ENCODE measurements at places on chromosomes 13 and 19. TPM values are rescaled to one million over a fixed set of nuclear protein-coding genes. Genes with fewer than 3 reads are reported as not detected.

KLF12 gene
- total RNA-seq, result 88.9 TPM

LAIR2 gene
- 1.7 TPM for total RNA-seq

SLC17A7 gene
- total RNA-seq, result not detected

SIGLEC7 gene
- not detected for total RNA-seq

ZNF274 gene
- 41.0 TPM for total RNA-seq

DNA sequence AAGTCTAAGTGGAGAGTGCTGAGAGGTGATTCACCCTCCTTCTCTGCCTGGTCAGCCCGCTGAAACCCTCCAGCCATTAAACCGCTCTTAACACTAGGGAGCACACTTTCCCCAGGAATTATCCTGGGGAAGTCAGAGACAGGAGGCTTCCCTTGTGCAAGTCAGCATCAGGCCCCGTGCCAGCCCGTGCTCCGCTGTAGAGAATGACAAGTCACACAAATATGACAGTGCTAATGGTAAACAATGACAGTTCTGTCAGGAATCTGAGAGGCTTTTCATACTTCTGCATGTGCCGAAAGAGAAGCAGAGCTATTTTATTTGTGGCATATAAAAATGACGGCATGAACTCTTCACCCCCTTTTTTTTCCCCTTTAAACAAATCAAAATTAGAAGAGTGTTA is 816.9 kb upstream of the SLC10A2 start:
- DNase-seq, result no peak

DNA sequence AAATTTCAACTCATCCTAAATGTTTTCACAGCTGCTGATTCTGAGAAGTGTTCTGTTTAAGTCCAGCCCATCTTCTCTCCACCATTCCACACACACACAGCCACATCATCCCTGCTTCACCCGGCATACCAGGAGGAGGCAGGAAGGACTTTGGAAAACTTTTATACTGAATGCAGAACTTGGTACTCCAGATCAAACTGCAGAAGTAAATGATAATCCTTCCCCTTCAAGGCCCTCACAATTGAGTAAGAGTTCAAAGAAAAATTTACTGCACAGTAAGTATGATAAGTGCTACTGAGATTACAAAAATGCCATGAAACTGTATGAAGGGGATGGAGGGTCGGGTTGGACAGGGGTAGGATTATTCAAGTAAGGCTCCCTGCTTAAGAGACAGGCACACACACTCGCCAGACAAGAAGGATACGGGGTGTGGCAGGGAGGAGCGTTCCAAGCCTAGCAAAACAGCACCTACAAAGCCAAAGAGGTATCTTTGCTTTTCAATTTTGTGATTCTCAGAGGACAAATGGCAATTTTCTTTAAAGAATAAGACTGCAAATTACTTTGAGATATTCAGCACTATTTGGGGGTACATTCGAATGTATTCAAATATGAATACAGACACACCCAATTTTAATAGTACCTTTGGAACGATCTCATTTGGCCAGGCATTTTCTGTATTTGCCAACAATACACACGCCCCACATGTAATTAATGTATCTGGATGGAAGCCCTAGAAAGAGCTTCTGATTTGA is 2.5 kb downstream of the USP12 start:
- DNase-seq, result no peak

DNA sequence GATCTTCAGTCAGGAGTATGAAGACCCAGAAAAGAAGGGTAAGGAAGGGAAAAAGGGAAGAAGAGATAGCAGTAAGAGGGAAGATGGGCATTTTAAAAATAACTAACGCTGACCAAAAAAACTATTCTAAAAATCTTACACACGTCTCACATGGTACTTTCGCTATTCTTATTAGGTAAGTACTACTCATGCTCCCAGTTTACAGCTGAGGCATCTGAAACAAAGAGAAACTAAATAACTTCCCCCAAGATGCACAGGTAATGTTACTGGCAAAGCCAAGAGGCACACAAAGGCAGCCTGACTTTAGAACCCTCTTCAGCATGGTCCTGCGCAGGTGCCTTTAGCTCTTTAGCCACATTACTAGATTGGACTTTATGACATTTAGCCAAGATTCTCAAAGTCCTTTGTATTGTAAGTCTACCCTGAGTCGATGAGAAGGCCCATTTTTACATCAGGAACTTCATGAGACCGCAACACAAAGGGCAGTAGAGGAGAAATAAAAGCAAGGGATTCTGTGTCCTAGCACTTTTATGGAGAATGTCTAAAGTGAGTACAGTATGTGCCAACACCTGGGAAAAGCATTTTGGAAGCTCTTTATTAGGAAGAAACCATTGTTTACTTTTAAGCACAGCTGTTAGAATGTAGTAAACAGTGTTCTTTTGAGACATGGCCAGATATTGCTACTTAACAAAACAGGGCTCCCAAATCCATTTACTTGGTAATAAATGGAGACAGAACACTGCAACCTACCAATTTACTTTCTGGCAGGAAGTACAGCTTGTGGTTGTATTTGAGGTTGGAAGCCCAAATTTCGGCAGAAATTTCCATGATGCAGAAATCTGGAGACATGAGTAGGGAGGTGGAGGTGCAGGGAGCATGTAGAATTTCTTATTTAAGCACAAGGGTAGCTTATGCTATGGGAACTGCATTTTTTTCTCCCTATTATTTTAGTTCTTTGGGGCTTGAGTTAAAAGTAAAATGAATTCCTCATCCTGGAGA is 250.7 kb downstream of the KCTD12 start:
- no peak for DNase-seq

GRCh38 chr19:13350072-13350471 is 156.2 kb downstream of the CACNA1A start:
- no peak for DNase-seq

DNA sequence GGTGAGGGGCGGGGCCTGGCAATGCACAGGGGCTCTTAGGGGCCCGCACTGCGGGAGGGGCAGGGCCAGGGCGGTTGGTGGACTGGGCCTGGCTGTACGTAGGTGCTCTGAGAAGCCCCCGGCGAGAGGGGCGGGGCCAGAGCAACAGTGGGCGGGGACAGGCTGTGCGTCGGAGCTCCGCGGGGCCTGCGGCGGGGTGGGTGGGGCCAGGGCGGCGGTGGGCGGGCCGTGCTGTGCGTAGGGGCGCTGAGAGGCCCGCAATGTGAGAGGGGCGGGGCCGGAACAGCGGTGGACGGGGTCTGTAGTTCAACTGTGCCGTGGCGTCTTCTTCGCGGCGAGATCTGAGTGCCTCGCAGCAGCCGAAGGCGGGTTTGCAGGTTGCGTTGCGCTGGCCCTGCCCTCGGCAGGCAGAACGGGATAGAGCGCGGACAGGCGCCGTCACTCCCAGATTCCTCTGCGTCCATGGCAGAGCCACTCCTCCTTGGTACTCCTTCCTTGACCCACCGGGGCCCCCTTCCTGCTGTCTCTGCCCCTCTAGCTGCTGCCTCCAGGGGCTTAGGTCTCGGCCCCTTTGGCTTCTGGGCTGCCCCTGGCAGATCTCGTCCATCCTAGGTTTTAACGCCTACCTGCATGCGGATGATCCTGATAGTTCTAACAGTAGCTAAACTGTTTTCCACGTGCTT is 33.2 kb downstream of the CCNE1 start:
- peak; percentile 95 for DNase-seq

DNA sequence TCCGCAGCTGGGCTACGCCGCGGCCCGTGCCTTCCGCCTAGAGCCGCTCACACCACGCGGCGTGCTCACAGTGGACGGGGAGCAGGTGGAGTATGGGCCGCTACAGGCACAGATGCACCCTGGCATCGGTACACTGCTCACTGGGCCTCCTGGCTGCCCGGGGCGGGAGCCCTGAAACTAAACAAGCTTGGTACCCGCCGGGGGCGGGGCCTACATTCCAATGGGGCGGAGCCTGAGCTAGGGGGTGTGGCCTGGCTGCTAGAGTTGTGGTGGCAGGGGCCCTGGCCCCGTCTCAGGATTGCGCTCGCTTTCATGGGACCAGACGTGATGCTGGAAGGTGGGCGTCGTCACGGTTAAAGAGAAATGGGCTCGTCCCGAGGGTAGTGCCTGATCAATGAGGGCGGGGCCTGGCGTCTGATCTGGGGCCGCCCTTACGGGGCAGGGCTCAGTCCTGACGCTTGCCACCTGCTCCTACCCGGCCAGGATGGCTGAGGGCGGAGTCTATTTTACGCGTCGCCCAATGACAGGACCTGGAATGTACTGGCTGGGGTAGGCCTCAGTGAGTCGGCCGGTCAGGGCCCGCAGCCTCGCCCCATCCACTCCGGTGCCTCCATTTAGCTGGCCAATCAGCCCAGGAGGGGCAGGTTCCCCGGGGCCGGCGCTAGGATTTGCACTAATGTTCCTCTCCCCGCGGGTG is 7.4 kb downstream of the DBP start:
- DNase-seq, result no peak

DNA sequence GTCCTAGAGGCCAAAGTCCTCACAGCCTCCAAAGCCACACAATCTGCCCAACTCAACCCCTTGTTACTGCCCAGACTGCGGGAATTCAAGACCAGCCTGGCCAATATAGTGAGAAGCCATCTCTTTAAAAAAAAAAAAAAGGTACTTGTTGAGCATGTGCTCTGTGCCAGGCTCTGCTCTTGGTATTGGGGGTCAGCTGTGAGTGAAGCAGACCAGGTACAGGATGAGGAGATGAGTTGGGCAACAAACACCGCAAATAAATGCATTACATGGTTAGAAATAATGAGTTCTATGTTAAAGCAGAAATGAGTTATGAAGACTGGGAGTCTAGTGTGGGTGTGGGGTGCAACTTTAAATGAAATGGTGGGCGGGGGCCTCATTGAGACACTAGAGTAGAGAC is 9.9 kb downstream of the GRIK5 start:
- no peak for DNase-seq

DNA sequence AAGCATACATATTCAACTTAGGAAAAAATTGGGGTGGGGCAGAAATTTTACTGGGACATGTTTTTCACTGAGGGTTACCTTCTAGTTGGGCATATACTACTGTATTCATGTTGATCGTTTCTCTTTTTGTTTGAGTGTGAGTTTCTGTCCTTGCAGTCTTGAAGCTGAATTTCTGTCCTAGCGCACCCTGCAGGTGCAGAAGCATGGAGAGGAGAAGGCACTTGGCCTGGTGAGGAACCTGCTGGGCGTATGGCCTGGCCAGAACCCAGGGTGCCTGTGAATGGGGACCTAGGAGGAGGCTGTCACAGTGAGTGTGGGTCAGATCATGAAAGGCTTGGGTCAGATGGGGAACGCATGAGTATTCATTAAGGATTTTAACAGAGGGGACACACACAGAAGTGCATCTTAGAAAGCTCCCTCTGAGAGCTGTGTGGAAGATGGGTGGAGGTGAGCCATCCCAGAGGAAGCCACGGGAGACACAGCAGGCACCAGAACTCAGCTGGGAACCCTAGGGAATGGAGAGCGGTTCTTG is 36.8 kb downstream of the SERP2 start:
- no peak for DNase-seq

DNA sequence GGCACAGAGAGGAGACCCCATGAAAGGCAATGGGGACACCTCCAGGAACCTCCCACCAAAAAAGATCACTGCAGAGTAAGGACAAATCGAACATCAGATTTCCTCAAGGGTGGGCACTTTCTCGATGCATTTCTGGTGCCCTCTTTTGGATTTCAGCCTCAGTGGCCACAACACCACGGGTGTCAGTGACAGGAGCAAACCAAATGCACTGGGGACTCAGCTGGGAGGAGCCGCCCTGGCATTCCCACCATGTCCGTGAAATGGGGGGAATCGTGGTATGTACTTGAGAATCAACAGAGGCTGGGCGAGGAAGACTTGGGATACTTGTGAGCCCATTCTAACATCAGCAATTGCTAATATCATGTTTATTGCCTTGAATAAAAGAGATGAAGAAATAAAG is 16.3 kb downstream of the FAM187B start:
- DNase-seq, result no peak

GRCh38 chr13:39468306-39468705 is 134.7 kb downstream of the LHFPL6 start:
- DNase-seq, result no peak

DNA sequence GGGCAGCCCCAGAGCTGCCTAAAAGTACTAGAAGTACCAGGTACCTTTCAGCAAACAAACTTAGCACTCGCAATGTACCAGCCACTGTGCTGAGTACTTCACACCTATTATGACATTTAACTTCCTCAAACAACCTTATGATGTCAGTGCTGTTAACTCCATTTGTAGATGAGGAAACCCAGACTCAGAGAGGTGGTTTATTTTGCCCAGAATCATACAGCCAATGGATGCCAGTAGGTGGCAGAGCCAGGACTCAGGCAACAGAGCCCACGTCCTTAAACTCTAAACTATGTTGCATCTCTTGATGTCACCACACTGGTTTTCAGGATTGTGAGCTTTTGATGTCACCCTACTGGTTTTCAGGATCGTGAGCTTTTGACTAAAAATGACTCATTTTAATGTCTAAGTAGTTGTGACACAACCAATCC is 78.9 kb downstream of the FLT1 start:
- DNase-seq, result no peak

DNA sequence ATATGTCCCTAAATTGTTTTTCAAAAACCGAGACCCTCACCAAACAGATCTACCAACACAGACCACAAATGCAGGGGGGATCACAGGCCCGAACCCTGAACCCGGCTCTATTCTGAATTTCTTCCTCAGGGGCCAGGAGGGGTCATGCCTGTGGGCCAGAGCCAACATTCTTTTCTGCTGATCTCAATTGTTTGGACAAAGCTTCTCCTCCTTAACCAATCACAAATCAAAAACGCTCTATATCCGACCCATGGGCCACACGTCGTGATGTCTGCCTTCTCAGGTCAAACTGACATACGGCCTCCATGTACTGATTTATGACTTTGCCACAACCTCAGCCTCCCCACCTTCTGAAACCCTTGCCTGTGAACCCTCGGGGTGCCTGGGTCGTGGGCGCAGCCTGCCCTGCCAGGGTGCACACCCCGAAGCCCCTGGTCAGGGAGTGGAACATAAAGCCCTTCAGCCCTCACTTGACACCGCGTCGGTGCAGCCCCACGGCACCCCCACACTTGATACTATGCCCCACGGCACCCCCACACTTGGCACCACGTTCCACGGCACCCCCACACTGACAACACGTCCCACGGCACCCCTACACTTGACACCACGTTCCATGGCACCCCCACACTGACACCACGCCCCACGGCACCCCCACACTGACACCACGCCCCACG is 58.4 kb upstream of the C13orf46 start:
- DNase-seq, result no peak

- DNase-seq, result no peak
Observed at GRCh38 chr19:28332351-28332750, 880.6 kb downstream of the UQCRFS1 start.

DNA sequence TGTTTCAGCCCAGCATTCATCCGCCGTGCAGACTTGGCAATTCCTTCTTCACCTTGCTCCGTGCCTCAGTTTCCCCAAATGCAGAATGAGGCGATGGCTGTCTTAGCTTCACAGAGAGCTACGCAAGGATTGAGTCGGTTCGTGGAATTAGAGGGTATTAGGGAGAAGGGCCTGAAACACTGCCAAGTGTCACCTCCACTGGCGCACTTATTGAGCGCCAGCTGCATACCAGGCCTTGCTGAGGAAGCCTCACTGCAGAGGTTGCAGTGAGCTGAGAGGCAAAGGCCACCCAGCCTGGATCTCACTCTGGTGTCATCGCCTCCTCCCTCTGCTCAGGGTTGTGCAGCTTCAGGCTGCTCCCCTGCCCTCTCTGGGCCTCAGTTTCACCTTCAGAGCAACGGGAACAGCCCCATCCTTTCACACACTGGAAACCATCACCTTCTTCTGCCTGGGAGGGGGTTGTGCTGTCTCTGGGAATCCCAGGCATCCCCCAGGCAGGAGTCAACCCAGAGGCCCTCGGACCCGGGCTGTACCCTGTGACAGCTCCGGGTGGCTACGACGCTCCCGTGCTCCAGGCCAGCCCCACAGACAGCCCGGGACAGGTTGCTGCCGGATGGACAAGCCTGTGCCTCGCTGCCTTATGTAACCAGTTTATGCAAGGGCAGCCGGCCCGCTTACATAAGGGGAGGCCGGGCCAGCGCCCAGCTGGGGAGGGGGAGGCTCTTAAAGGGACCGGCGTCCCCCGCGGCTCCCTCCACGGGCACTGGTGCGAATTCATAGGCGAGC is 31.9 kb downstream of the NFIC start:
- no peak for DNase-seq

All from T-helper 17 cell (primary cell).